NCI-H510A (cell line): ENCODE measurements at places on chromosomes 7 and 10.

GRCh38 chr7:47757921-47758411, 176.1 kb upstream of the TNS3 start:
- no peak for DNase-seq

DNA sequence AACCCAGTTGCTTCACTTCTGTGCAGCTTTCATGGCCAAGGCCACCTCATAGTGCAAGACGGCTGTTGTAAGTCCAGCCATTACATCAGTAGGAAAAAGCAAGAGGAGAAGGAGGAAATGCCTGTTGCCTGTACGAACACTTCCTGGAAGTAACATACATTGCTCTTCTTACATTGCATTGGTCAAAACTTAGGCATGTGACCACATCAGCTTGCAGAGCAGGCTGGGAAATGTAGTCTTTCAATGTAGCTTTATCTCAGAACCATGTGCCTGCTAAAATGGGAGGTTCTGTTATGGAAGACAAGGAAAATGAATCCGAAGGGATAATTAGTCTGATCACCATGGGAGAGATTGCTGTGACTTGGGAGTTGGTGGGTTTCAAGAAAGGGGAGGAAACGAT, 4.3 kb downstream of the SLC29A3 start:
- DNase-seq, result no peak

DNA sequence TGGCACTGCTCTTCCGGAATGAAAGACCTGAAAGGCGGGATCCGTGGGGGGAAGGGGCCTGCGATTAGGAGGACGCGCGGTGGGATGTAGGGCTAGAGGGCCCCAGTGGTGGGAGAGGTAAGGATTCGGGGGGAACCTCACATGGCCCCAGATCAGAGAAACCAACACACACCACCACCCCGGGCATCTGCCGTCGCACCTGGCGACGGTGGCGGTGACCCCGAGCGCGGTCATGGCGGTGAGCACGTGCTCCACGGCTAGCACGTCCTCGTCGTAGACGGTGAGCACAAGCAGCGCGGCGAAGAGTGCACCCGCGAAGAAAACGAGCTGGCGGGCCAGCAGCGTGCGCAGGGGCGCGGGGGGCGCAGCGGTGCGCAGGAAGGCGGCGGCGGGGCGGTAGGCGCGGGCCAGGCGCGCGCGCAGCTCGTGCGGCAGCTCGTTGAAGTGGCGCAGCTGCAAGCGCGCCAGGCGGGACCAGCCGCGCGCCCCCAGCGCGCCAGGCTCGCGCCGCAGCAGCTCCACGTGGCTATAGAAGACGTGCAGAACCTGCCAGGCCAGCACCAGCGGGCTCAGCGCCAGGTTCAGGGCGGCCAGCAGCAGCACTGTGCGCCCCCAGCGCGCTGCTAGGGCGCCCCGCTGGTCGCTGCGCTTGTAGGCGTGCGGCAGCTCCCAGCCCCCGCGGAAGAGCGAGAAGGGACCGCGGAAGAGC, 5.7 kb downstream of the ATG9B start:
- DNase-seq, result no peak

- DNase-seq, result no peak
These were observed 38.0 kb upstream of the LEP start for GRCh38 chr7:128203047-128203491.

GRCh38 chr7:13050703-13051102, 363.3 kb downstream of the ARL4A start:
- DNase-seq, result no peak

DNA sequence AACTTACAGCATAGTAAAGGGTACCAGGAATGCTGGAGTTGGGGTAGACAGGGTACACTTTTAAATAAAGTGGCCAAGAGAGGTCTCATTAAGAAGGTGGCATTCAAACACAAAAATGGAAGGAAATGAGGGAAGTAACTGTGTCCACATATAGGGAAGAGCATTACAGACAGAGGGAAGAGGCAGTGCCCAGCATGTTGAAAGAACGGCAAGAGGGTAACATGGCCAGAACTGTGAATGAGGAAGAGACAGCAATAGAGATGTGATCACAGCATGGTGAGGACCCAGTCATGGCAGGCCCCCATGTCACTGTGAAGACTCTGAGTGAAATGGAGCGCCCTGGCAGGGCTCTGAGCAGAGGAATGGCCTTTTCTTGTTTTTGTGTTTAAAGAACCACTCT, 35.1 kb upstream of the ZNRF2 start:
- no peak for DNase-seq

- DNase-seq, result no peak
These were observed at the start of gene MEST for GRCh38 chr7:130491841-130492522. Gene MEST (plus strand): TSS chr7:130492085. CDS start chr7:130492314, 229 bp downstream.

- no peak for DNase-seq
These were observed 21.3 kb downstream of the SLC25A28 start for GRCh38 chr10:99598781-99599509.
